ENCODE measurements at places on chromosomes 6 and 20.

DNA sequence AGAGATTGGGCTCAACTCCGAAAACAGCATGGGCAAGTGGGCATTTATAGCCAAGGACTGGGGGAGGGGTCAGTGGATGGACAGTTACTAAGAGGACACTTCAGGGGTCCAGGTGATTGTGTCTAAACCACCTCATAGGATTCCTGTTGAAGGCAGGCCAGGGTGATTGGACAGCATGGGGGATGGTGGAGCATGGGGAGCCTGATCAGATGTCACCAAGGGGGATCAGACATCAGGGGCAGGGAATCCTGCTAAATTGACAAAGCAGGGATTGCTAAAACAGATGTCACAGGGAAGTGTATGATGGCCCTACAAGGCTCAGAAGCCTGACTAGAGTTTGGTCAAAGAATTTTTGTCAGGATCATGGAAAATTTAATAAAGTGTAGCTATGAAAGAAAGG is 2.4 kb upstream of the PYGB start:
- DNase-seq = no peak

DNA sequence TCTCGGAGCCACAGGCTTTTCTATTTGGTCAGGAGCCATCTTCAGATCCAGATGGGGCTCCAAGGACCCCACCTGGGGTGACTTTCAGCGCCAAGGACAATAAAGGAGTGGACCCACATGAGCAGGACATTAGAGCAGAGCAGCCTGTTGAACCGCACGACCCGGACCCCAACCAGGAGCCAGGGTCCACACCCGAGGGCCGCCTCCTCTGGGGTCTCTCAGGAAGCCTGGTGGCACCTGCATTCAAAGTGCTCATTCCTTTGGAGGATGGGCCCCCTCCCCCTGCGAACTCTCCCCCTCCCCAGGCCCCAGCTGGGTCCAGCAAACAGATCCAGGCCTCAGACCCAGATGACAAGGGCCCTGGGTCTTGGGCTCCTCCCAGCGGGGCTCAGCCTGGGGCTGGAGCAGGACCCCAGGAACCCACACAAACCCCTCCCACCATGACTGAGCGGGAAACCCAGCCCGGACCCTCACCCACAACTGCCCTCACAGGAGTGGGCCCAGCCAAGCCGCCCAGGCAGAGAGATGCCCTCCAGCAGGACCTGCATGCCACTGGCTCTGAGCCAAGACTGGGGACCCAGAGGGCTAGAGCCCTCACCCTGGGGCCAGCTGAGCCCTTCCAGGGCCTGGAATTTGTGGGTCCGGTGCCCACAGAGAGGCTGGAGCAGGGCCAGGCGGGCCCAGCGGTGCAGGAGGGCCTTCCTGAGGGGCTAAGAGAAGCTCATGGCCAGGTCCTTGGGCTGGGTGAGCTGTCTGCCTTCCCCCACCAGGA is 23.9 kb downstream of the RAB44 start:
- no peak for DNase-seq

DNA sequence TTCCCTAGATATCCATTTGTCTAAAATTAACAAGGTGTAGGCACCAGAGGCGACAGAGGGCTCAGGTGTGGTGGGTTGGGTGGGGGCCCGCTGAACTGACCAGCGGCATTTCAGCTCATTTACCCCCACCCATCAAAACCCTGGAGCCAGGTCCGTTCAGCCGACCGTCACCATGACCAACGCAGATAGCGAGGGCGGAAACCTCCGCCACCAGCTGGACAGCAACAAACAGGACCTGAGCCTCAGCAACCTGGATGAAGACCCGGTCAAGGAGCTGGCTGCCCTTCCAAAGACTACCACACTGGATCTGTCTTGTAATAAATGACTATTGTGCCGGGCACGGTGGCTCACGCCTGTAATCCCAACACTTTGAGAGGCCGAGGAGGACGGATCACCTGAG is 120.8 kb upstream of the LGSN start:
- no peak for DNase-seq

DNA sequence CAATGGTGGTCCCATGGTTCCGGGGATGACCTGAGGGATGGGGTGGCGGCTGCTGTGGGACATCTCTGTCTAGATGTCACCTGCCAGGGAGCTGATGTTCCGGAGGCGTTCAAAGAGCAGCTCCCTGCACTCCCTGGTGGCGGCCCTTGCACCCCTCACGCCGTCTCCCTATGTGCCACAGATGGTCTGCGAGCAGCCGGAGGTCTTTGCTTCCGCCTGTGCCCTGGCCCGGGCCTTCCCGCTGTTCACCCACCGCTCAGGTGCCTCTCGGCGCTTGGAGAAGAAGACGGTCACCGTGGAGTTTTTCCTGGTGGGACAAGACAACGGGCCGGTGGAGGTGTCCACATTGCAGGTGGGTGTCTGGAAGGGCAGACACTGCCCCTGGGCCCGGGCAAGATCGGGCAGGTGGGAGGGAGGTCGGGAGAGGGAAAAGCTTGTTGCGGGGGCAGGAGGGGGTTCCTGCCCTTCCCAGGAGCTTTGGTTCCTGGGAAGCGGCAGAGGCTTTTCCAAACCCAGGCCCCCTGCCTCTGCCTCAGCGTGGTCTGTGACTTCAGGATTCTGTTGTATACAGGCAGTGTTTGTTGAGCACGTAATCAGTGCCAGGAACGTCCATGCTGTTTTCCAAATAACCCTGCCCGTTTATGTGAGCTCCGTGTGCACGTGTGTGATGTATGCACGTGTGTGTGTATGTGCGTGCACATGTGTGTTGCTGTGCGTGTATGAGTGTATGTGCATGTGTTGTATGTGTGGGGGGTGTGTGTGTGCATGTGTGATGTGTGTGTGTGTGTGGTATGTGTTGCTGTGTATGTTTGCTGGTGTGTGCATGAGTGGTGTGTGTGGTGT is 1.9 kb downstream of the NPEPL1 start:
- no peak for DNase-seq

GRCh38 chr6:55250400-55250799 is 76.1 kb downstream of the HCRTR2 start:
- no peak for DNase-seq

DNA sequence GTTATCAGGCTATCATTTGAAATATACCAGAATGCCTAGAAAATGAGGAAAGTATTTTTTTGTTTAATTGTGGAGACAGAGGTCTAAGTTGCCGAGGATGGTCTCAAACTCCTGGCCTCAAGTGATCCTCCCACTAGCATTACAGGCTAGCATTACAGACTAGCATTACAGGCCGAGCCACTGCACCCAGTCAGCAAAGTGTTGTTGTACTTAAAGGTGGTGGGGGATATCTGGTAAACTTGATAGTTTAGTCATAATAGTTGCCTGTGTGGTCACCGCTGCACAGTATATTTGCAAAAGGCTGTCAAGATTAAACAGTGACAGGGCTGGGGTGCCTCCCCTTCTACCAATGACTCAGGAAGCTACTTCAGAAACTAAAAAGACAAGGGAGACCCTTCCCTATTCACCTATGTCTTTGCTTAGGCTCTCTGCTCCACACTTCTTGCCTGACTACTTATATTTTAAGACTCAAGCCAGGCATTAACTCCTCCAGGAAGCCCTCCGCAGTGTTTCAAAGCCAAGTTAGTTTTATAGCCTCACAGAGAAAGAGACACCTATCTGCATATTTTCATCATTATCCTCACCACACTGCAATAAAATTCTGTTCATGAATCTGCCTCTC is 3.1 kb upstream of the AKIRIN2 start:
- peak; percentile 54 for DNase-seq

- no peak for DNase-seq
These were observed 1040.7 kb upstream of the ADGRB3 start for GRCh38 chr6:67594366-67594765.

GRCh38 chr20:4026093-4026601 is 10.8 kb upstream of the RNF24 start:
- DNase-seq = no peak

GRCh38 chr20:53138454-53139262 is 166.5 kb downstream of the TSHZ2 start:
- no peak for DNase-seq

DNA sequence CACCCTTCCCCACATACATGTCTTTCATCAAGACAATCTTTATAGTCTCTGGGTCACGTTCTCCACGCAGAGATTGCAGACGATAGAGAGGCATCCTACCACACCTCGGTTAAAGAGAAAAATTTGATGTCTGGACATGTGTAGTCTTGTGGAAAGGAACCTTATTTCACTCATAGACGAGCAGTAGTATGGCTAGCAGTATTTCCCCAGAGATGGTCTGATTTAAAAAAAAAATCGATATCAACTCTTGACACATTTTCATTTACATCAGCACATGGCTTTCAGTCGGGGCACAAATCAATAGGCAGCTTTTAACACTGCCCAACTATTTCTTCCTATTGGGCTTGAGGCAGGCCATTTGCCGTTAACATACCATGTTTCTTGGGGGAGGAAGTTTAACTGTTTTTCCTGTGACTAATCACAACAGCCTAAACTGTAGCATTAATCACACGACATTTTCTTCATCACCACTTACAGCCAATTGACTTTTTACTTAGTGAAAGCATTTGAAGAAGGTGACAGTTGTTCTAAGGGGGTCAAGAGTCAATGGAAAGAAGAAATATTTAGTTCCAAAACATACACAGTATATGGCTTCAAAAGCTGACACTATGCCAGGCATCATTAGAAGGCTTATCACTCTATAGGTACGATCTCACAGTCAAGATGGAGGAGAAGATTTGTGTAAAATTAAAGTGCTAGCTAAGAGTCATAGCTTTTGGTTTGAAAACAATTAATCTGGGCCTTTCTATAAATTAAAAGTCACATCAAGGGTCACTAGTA is 129.5 kb upstream of the HDAC2 start:
- peak; percentile 47 for DNase-seq

GRCh38 chr6:6217855-6218758 is 102.4 kb downstream of the F13A1 start:
- DNase-seq = no peak

DNA sequence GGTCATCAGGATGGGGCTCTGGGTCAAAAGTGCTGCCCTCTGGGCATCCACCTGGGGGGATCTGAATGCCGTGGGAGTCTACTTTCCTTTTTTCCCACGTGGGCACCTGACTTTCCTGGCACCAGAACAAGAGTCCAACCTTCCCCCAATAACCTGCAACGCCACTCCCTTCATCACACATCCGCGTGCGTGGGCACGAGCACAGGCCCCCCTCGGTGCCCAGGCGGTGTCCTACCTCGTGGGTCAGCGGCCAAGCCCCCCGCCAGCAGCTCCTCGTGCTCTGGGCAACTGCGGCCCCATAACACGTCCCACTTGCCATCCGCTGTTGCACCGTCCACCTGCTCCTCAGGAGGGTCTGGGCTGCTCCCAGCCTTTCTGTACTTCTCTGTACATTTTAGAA is 87.0 kb downstream of the YTHDF1 start:
- no peak for DNase-seq

GRCh38 chr6:169957351-169957963 is 206.0 kb downstream of the ERMARD start:
- DNase-seq = no peak

- DNase-seq = no peak
These were observed 219.5 kb downstream of the SMOC2 start for GRCh38 chr6:168660400-168660945.

- DNase-seq = no peak
These were observed 49.9 kb downstream of the PXDC1 start for GRCh38 chr6:3701631-3702030.

DNA sequence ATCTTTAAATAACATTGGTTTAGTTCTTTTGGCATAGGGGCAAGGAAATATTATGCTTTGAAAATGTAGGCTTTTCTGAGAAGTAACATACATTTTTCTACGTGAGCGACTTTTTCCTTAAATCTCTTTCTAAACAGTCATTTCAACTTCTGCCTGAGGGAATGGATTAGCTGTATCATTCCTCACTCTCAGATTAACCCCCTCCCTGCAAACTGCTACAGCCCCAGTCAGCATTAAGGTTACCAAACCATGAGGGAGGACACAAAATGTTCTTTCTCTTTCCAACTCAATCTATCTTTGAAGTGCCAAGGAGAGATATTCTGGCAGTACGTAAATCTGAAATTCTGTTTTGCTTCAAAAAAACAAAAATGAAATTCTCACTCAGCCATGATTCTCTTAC is 231.3 kb upstream of the FLRT3 start:
- no peak for DNase-seq

GRCh38 chr6:67248077-67248476 is 1387.0 kb upstream of the ADGRB3 start:
- DNase-seq = no peak

DNA sequence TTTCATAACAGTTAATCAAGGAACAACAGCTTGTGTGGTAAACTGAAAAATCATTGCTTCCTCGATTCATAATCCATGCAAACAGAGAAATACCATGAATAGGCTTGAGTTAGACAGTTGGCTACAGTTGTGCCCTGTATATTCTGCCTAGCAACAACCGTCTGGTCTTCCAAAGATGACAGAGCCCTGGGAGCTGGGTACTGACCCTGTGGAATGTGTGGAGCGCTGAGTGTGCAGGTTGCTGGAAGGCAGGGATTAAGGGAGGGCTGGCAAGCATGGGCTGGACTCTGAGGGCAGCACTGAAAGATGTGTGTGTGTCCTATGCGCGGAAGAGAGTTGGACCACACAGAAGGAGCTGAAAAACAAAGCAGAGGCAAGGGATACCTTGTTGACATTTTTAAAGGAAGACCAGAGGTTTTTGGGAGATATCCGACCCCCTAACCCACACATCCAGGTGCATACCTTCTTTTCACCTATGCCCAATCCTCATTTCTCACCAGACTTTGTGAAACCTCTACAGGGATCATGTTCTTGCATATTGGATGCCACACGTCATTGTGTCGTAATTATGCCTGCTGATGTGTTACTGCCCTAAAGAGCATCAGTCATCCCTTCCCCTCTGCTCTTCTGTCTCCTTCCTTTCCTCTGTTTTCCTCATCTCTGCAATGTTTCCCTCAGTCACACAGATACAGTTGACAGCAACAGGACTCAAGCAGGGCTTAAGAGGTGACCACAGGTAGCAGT is 58.2 kb upstream of the VGLL2 start:
- DNase-seq = peak; percentile 42

- DNase-seq = peak; percentile 75
These were observed 995 bp upstream of the GSTA4 start for GRCh38 chr6:52995913-52996645.

- no peak for DNase-seq
These were observed 86.5 kb downstream of the CHD6 start for GRCh38 chr20:41531518-41532275.

GRCh38 chr20:37007898-37008649 is 56.6 kb upstream of the SAMHD1 start:
- peak; percentile 9 for DNase-seq

DNA sequence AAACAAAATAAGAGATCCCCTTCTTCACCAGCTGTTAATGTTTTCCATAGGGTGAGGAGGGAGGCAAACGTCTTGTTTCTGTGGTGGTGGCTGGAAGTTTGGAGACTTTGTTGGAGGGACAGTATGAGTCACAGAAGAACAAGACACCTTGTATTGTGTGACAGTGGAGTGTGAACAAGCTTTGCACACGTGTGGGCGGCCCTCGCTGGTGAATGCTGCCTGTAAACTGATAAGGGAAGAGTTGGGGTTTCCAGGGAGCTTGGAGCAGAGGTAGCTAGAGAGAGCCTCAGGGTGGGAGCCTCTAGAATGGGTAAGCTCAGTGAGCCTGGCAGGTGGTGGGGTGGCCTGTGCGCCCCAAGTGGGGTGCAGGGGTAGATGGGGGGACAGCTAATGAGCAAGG is 78.3 kb downstream of the ZDHHC14 start:
- DNase-seq = no peak

- no peak for DNase-seq
These were observed 145.1 kb downstream of the CD24 start for GRCh38 chr6:106829451-106829850.

All from A172 (cell line).